ENCODE measurements at places on chromosomes 2 and 18.

- no peak for DNase-seq
Observed at GRCh38 chr2:127763776-127764175, 47.2 kb downstream of the WDR33 start.

- DNase-seq = no peak
Observed at GRCh38 chr2:217038001-217038400, 178.1 kb upstream of the TNP1 start.

GRCh38 chr2:202965810-202966460 is 48.7 kb upstream of the NBEAL1 start:
- DNase-seq = no peak

- no peak for DNase-seq
Observed at GRCh38 chr2:79862756-79863155, 349.9 kb downstream of the CTNNA2 start.

GRCh38 chr18:6590326-6590725 is 139.2 kb upstream of the ARHGAP28 start:
- DNase-seq = no peak

- DNase-seq = no peak
Observed at GRCh38 chr18:941331-941730, 36.7 kb downstream of the ADCYAP1 start.

- no peak for DNase-seq
Observed at GRCh38 chr2:101622210-101623030, 75.1 kb upstream of the MAP4K4 start.

DNA sequence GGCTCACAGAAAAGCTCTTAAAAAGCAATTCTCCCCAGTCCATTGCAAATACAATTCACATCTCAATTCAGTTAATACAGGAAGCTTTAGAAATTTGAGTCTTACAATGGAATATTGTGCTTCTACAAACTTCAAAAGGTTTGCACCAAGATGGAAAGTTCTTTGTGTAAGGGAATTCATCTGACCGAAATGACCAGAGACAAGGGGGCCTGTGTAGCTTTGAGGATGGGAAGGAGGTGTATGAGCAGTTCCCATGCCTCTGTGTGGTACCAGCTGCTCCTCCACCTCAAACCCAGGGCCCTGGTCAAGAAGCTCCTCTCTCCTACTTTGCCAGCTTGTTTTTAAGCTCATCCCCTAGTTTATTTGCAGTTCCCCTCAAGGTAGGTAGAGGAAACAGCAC is 312.8 kb upstream of the PKDCC start:
- no peak for DNase-seq

GRCh38 chr2:182077448-182078142 is 91.9 kb downstream of the PPP1R1C start:
- DNase-seq = no peak

DNA sequence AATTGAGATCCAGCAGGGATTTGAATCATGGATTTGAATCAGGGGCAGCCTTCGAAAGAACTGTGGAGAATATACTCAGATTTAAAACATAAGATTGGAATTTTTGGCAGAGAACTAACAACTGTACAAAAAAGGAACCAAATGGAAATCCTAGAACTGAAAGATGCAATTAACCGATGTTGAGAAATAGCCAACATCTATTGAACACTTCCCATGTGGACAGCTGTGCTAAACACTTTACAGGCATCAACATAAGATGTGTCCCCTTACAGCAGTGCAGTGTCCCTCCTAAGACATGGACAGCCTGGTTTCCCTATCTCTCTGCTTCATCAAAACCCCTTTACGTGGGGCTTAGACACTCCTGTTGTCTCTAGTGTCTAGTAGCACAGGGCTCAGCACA is 3.7 kb upstream of the IL1RN start:
- DNase-seq = no peak

DNA sequence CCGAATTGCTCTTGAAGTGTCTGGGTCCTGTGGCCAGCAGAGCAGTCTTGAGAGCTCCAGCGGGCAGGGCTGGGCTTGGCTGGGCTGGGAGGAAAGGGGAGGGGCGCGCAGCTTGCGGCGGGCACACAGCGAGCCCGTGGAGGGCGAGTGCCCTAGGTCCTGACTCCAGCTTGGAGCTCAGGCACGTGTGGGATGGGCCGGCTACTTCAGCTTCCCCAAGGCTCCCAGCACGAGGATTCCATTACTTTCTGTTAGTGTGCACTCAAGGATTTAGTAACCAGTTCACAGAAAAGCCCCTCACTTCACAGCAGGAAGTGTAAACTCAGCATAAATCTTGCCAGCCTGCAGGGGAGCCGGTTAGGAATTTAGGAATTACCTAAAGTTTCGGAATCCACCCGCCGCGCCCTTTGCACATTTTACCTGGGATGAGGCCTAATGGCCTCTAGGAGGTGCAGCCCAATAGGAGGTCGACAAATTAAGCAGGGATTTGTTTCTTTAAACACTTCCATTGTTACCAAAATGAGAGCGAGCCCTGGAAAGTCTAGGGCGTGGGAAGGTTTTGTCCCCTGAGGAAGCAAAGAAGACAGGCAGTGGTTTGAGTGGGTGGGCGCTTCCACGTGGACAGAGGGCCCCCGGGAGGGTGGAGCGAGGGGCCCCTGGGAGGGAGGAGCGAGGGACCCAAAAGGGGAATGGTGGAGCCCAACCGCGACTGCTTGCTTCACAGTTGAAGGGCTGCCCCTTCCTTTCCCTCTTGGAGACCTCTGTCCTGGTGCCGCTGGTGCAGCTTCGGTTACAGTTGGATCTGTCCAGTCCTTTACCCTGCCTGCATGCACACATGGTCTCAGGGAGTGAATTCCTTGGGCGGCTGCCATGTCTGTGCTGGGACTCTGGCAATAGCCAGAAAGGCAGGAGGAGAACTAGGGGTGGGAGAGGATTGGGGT is 93.3 kb downstream of the CTAGE1 start:
- DNase-seq = no peak

- no peak for DNase-seq
Observed at GRCh38 chr2:1236606-1237005, 176.7 kb upstream of the TPO start.

- no peak for DNase-seq
Observed at GRCh38 chr18:13605477-13605876, 120.9 kb downstream of the FAM210A start.

GRCh38 chr2:111694700-111695101 is 189.3 kb downstream of the ANAPC1 start:
- DNase-seq = no peak

DNA sequence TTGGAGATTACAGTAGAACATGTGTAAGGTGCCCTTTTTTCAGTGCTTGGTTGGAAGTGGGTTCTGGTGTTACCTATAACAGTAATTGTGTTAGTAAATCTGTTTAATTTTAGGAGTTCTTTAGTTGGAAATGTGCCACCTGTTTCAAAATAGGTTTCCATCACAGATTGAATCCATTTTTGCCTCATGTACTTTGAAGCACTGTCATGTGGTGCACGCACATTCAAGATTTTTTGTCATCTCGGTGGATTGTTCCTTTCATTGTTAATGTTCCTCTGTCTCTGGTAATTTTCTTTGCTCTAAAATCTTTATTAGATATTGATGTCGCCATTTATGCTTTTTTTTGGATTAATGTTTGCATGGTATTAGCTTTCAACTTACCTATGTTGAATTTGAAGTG is 1.3 kb downstream of the ATP9B start:
- DNase-seq = no peak

DNA sequence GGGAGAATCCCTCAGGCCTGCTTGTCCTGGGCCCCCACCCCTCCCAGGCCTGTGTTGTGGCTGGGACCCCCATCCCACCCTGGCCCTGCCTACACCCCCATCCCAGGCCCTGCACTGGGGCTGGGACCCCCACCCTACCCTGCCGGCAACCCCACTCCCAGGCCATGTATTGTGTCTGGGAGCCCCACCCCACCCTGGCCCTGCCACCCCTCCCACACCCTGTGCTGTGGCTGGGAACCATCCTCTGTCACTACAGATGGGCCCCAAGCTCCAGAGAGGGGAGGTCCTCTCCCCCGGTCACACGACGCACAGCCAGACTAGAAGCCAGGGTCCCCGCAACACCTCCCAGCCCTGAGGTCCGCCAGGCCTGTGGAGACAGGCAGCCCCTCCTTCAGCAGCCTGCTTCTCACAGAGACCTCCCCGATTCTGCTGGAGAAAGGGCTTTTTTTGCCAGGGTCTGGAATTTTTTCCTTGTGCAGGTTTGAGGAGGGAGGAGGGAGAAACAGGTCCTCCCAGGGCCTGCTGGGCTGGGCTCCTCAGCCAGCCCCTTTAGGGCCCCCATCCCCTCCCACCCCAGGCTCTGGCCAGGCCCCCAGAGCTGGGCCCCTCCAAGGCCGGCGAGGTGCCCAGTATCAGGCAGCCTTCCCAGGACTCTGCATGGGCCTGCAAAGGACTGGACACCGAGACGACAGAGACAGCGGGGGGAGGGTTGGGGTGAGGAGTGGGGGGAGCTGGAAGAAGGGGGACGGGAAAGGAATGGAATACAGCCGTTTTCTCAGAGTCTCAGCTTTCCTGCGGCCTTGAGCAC is 28.0 kb downstream of the KIF1A start:
- DNase-seq = peak; percentile 41

GRCh38 chr2:121810959-121811853 is 55.8 kb downstream of the TSN start:
- DNase-seq = no peak

- no peak for DNase-seq
Observed at GRCh38 chr2:961786-962185, 11.1 kb downstream of the SNTG2 start.

GRCh38 chr2:148525130-148525529 is 119.4 kb upstream of the EPC2 start:
- no peak for DNase-seq

GRCh38 chr2:48749291-48750127 is 6.0 kb downstream of the LHCGR start:
- no peak for DNase-seq

GRCh38 chr2:42849311-42849710 is 56.9 kb upstream of the HAAO start:
- no peak for DNase-seq

DNA sequence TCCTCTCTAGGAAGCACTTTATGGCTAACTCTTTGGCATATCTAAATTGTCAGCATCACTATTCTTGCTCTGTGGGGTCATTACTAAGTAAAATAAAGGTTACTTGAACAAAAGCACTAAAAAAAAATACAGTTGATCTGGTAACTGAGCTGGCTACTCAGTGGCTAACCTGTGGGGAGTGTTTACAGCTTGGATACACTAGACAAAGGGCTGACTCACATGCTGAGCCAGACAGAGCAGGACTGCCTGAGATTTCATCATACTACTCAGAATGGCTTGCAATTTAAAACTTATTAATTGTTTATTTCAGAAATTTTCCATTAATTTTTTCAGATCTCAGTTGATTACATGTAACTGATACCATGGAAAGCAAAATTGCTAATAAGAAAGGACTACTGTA is 1690.4 kb upstream of the SLC39A10 start:
- DNase-seq = no peak

GRCh38 chr2:7242189-7242867 is 325.1 kb downstream of the RNF144A start:
- no peak for DNase-seq

DNA sequence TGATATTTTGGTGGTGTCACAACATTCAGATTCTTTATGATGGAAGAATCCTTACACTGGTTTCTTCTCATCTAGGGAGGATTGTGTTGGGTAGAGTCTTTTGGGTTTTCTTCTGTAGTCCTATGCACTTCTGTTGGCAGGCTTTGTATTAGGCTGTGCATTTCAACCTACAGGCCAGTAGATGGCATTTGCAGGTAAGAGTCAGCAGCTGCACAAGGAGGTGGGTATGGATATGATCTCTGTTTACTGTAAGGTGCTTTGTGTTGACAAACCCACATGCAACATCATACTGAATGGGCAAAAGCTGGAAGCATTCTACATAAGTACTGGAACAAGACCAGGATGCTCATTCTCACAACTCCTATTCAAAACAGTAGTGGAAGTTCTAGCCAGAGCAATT is 656.8 kb downstream of the METTL4 start:
- no peak for DNase-seq

All from CD8-positive, alpha-beta memory T cell (primary cell).